ENCODE measurements at places on chromosomes 12 and 14.

DNA sequence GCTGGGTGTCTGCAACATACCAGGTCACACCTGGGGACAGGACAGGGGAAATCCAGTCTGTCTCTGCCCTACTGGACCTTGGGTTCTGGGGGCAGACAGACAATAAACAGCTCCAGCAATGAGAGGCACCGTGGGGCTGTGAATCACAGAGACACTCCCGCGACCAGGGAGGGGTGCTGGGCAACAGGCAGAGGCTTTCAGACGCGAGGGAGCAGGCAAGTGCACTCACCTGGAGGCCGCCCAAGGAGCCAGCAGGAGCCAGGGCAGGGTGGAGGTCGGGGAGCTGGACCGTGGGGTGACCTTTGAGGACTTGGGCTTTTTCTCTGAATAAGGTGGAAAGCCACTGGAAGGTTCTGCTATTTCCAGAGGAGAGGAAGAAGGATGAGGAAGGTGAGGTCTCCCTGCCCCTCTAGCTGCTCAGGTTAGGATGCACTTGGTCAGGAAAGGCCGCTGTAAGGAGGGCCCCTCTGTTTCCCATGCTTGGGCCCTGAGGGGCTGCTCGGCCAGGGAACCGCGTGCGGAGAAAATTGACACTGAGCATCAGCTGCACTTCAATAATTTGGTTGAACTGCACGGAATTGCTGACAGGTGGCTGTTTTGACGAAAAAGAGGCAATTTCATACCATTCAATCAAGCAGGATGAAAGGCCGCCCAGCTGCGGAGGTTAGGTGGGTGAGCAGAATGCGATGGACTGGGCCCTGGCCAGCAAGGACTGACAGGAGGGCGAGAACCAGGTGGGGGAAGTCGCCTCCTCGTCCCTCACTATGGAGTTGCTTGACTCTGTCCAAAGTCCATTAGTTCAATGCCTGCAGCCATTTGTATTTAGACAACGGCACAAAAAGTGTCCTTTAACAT is 42.2 kb downstream of the JAG2 start:
- DNase-seq: no peak

- DNase-seq: no peak
Measured at GRCh38 chr12:92341065-92341668, 195.5 kb upstream of the BTG1 start.

DNA sequence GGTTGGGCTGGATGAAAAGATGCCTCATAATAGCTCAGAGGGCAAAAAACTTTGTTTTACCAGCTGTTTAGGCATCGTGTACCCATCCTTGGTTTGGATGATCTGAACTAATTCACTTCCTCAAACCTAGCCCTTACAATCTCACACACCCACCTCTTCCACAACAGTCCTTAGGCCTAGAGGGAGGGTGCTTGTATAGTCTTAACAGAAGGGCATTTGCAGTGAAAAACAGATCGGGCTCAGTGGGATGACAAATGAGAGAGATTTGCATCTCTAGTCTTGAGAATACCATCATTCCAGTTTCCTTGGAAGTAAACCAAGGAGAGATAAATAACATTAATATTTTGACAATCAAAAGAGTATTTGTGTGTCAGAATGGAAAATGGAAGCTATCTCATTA is 11.0 kb downstream of the SLCO1A2 start:
- DNase-seq: no peak

DNA sequence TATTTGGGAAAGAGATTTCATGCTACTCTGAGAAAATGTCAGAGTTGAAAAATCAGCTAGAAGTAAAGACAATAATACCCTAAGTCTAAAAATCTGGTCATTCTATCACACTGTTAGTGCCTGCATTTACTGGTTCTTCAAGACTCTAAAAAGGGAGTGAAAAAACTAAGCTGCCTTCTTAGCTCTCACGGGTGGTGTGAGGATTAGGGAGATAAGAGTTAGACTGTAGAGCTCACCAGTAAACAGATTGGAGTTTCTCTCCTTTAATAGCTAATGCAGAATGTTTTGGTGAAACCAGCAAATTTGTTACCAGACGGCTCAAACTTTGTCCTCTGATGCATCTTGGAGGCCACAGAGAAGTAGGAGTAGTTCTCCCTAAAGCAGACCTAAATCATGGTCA is 135.0 kb upstream of the OTX2 start:
- DNase-seq: no peak

- no peak for DNase-seq
Measured at GRCh38 chr12:54997929-54998522, 13.5 kb upstream of the TESPA1 start.

GRCh38 chr12:42119085-42119633 is 25.5 kb downstream of the GXYLT1 start:
- DNase-seq: peak; percentile 80

GRCh38 chr12:109815757-109816617 is 17.2 kb downstream of the TRPV4 start:
- DNase-seq: no peak

DNA sequence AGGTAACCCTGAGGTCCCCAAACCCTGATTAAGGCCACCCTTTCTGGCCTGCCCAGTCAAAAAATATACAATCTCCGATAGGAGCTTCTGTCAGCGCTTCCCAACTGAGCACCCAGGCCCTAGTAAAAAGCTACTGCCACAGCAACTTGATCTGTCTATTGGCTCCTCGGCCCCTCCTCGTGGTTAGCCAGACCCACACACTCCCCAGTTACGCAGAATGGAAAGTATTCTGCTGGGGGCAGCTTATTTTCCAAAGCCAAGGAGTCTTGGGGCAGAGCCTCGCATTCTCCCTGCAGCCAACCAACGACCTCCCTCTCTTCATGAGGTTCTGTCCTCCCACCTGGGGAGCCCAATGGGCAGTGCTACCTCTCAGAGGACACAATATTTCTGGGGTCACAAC is 32.1 kb downstream of the FMNL3 start:
- DNase-seq: peak; percentile 27

DNA sequence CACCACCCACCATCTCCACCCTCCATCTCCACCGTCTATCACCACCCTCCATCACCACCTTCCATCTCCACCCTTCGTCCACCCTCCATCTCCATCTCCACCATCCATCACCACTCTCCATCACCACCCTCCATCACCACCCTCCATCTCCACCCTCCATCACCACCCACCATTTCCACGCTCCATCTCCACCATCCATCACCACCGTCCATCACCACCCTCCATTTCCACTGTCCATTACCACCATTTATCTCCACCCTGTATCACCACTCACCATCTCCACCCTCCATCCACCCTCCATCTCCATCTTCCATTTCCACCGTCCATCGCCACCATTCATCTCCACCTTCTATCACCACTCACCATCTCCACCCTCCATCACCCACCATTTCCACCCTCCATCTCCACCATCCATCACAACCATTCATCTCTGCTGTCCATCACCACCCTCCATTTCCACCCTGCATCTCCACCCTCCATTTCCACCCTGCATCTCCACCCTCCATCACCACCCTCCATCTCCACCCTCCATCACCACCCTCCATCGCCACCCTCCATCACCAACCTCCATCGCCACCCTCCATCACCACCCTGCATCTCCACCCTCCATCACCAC is 6.1 kb upstream of the CEP170B start:
- DNase-seq: no peak

Measured in fibroblast of skin of back (primary cell).